ENCODE measurements at places on chromosomes 7 and 10.

GRCh38 chr10:59016043-59016442 is 160.4 kb upstream of the PHYHIPL start:
- DNase-seq, result no peak

DNA sequence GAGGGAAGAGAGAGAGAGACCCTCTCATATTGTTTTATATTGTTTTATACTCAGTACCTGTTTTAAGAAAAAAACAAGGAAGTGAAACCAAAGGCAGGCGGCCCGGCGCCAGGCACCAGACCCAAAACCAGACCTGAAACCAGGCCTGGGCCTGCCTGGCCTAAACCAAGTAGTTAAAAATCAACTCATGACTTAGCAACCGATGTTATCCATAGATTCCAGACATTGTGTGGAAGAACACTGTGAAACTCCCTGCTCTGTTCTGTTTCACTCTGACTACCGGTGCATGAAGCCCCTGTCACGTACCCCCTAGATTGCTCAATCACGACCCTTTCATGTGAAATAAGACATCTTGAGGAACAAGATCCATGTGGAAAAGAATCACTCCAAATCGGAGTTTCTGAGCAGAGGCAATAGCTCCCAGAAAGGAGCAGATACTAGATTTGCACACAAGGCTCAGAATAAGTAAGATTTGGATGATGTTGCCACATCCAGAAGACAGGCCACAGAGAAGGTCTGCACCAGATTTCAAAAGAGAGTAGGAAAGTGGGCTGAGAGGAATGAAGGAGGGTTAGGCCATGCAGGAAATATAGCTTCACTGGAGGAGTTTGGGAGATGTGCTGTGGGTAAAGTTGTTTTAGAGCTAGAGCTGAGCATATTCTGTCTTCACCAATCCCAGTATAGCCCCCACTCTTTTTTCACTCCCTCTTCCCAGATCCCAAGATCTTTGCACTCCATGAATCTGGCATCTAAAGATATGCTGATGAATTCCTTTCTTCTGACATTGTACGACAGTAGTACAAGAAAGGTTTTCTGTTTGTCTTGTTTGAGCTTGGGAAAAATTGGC is 8.8 kb upstream of the ZNF248 start:
- DNase-seq, result no peak

DNA sequence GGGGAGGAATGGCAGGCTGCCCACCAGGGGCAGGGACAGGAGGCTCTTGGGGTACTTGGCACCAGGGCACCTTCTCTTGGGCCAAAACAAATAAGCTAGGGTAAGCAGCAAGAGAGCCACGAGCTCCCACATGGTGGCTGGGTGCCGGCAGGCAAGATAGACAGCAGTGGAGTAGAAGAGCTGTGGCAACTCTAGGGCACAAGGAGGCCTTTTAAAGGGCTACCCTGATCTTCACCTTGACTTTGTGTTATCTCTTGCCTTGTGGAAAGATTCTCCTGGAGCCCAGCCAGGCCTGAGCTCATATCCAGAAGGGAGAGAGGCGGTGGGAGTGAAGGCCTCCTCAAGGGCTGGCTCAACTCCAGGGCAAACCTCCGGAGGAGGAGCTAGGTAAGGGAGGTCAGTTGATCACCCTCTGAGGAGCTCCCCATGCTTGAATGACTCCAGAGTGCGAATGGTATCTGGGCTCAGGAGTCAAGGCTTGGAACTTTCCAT is at the start of gene CYP17A1:
CYP17A1 (minus strand) TSS at position 184 of the 492 bp plus-strand sequence; CDS start at position 132, 52 bp downstream.
- DNase-seq, result no peak

GRCh38 chr10:5575482-5576153 is 50.9 kb downstream of the CALML3 start:
- DNase-seq, result no peak

- no peak for DNase-seq
Measured at GRCh38 chr7:137146552-137147337, 196.8 kb downstream of the PTN start.

DNA sequence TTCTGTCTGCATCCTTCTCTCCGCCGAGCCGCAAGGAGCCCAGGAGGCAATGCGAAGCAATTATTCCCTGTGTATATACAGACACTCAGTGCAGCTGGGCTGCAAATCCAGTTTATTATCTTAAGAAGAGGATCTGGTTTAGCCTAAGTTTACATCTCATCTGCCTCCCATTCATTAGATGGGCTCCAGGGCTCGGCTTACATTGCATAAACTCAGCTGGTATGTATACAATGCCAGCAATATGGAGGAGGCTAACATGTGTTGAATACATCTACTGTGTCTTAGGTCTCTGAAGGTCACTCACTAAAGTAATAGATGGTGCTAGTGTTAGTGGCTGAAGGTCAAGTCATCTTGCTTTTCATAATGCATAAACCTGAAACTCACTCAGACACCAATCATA is 996.8 kb downstream of the KCNMA1 start:
- no peak for DNase-seq

- no peak for DNase-seq
Measured at GRCh38 chr7:33423646-33424020, 294.3 kb downstream of the BBS9 start.

DNA sequence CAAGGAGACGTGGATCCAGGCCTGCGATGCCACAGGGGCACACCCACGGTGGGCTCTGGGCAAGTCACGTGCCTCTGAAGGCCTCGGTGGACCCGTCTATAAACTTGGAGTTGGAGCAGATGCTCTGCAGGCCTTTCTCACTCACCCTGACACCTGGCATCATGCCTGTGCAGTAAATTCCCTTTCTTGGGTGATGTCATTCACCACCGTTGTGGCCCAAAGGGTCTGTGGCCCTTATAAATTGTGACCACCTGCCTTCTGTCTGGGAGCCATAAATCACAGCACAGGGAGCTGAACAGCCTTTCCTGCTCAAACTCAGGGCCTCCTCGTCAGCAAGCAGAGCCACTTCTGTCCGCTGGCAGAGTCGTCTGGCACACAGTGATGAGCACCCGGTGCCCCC is 52.2 kb downstream of the GPAM start:
- DNase-seq, result no peak

DNA sequence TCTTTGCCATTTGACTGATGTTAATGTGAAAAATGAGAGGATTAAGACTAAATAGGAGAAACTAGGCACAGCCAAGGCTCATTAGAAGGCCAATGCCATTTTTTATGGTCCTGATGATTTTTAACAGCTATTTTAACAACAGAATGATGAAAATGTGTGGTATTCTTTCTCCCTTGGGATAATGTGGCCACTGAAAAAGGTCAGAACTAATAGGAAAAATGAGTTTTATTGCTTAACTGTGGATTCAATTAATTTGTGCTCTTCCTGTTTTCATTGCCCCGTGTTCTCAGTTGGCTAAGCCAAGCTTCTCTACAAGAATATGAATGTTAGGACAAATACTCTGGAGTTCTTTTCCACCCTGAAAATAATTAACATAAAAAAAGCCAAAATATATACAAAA is 56.6 kb downstream of the BMPER start:
- DNase-seq, result no peak

DNA sequence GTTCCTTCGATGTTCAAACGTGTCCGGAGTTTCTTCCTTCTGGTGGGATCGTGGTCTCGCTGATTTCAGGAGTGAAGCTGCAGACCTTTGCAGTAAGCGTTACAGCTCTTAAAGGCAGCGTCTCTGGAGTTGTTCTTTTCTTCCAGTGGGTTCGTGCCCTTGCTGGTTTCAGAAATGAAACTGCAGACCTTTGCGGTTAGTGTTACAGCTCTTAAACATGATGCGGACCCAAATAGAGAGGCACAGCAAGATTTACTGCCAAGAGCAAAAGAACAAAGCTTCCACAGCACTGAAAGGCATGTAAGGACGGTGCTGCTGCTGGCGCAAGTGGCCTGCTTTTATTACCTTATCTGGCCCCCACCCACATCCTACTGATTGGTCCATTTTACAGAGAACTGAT is 931.4 kb downstream of the IPMK start:
- no peak for DNase-seq

DNA sequence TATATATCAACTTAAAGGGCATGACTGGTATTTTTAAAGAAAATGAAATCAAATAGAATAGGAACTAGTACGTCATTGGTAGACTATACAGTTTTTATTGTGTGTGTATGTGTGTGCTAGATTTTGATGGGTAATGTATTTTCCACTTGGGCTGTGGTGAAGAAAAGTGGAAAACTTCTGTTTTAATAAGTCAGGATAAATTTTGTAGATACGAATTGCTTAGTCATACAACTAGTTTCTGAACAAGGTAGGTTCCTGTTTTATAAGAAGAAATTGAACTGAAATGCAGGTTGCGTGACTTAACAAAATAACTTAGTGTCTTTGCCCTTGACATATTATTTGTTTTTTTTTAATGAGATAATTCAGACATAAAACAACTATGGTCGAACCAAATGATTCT is 24.3 kb downstream of the UBN2 start:
- no peak for DNase-seq

- no peak for DNase-seq
Measured at GRCh38 chr10:88852327-88852726, 683 bp upstream of the ANKRD22 start.

GRCh38 chr7:99786726-99787335 is 2.8 kb upstream of the CYP3A4 start:
- DNase-seq, result no peak

GRCh38 chr10:27531336-27531847 is 27.3 kb downstream of the RAB18 start:
- DNase-seq, result no peak

GRCh38 chr10:930625-931325 is 730 bp downstream of the LARP4B start:
- DNase-seq, result peak; percentile 4

GRCh38 chr7:47601119-47601880 is 19.4 kb upstream of the TNS3 start:
- no peak for DNase-seq

- DNase-seq, result no peak
Measured at GRCh38 chr10:117980216-117980615, 66.5 kb downstream of the RAB11FIP2 start.

DNA sequence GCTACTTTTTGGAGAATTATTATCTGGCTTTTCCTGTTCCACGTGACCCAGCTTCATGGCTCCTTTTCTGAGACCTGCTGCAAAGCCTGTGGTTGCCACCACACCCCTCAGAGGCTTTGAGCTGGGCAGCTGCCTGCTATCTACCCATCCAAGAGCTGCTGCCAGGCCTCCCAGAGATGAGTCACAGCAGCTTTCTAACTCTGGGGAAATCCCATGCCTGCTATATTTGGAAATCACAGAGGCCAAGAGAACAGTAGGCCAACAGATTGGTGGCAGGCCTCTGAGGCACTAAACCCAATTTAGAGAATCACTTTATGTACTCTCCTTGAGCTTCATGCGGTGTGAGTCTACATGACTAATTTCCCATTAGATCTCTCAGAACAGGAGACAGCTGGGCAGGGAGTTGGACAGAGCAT is 35.2 kb downstream of the SGCE start:
- DNase-seq, result no peak

DNA sequence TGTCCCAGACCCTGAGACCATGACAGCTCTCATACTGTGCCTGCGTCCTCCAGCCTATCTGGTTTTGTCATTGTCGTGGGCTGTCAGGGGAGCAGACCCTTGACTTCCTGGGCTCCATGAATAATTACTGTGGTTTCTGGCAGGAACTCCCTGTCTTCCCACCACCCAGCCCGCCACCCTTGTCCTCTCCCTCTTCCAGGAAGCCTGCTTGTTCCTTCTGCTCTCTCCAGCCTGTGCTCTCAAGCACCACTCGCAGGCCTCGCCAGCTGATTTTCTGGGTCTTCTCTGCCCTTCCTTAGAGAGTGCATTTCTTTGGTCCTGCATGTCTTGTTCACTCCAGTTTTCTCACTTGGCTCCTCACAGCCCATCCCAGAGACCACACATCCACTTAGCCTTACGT is 224.5 kb upstream of the INHBA start:
- no peak for DNase-seq

DNA sequence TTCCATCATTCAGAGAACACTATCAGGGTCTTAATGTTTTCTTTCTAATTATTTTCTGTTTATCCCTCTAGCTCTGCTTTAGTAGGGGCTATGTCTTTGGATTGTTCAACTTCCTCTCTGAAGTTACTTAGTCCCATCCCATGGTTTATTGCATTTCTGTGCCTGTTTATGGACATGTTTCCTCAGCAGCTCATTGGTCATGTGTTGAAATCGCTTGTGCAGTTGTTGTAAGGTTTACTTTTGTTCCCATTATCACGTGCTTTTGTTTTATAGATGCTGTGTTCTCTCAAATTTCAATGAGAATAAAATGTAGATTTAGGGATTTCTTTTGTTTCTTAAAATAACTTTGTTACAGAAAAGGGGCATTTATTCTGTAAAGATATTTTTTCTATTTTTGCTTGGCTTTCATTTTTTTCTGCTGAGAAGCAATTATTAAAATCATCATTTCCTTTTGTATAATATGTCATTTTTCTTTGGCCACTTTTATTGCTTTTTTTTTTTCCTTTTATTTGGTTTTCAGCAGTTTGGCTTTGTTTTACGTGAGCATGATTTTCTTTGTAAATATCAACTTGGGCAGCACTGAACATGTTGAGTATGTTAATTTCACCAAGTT is 110.9 kb downstream of the CCDC7 start:
- no peak for DNase-seq

DNA sequence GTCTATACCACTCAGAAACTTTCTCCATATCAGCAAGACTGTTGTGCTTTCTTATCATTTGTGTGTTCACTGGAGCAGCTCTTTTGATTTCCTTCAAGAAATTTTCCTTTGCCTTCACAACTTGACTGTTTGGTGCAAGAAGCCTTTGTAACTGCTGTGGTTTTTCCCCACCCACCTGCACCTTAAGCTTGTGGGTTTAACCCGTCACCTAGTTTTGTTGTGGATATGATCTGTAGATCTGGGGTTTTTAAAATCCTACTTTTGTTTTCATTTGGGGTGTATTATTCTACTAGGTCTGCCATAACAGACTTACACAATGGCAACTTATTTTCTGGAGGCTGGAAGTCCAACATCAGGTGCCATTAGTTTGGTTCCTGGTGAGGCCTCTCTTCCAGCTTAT is 30.5 kb upstream of the CHST3 start:
- peak; percentile 24 for DNase-seq

DNA sequence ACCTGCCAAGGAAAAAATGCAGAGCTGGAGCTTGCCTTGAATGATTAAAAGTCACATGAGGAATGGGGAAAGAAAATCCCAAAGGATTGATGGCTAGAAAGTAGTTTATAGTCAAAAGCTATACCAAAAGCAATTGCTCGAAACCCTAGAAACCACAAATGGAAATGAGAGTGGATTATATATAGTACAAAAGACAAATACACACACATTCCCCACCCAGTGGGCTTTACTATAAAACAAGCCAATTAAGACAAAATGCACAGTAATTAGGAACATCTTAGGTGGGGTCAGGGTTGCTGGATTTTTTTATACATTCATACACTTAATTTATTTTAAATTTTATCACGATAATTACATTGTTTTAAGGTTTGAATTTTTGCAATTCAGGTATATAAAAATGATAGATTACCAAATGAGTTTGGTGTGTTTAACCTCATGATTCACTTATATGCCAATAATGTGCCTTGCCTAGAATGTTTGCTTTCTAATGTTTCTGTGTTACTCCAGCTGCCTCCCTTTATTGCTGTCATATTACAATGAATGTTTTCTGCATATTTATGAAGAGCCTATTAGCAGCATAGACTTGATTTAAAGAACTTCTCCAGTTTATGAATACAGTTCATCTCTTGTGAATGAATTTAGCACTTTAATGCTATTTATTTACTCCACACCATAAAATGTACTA is 421.3 kb downstream of the EXOC4 start:
- no peak for DNase-seq

GRCh38 chr7:12239806-12240205 is 28.7 kb downstream of the TMEM106B start:
- no peak for DNase-seq

GRCh38 chr7:41104631-41105030 is 598.3 kb downstream of the INHBA start:
- DNase-seq, result no peak
